Activated CD8-positive, alpha-beta memory T cell treated with anti-CD3 and anti-CD28 coated beads for 4 hours (primary cell): ENCODE measurements at places on chromosomes 6 and 20.

DNA sequence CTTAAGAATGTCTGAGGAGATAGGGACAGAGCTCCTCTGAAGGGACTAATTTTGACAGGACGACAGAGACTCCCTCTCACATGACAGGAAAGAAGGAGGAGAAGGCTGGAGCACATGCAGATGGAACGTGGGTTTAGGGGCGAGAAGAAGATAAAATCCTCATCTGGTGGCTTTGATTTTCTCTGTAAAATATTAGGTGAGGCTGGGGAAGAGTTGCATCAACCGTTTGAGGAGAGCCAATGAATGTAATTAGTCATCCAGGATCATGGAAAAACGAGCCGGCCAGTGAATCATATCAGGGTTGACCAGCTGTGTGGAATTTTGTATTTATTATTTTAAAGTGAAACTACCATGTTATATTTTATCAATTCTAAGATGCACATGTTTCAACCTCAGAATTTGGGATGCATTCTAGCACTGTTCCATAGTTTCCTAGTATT lies 46.9 kb upstream of the ADGRF4 start:
- no peak for DNase-seq

DNA sequence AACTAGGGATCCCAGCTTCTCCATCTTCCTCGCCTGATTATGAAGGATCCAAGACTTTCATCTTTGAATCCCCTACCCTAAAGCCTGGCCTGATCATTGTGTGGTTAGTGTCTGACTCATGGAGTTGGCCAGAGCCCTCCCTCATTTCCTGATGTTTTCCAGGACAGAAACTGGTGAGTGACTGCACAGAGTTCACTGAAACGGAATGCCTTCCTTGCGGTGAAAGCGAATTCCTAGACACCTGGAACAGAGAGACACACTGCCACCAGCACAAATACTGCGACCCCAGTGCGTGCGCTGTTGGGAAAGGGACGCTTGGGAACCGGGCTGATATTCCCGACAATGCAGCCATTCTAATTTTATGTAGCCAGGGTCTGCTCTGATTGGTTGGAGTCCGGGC lies 4.0 kb downstream of the CD40 start:
- DNase-seq = no peak

DNA sequence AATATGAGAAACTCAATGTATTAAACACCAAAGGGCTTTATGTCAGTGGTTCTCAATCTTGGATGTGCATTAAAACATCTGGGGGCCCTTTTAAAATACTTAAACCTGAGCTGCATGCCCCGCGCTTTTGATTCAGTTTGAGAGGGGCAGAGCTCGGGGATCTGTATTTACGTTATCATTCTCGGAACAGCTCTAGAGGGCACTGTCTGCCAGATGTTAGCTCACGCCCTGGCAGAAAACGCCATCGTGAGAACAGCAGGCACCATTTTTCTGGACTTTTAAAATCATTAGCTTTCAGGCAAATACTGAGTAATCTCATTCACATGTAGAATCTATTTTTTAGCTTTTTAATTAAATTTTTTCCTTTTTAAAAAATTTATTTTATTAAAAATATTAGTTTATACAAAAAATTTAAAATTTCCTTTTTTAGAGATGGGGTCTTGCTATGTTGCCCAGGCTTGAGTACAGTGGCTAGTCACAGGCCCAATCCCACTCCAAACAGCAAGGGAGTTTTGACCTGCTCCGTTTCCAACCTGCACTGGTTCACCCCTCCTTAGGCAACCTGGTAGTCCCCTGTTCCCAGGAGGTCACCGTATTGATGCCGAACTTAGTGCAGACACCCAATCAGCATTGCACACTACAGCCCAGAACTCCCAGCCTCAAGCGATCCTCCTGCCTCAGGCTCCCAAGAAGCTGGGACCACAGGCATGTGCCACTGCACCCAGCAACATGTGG lies 30.0 kb upstream of the ZNF133 start:
- DNase-seq = no peak

DNA sequence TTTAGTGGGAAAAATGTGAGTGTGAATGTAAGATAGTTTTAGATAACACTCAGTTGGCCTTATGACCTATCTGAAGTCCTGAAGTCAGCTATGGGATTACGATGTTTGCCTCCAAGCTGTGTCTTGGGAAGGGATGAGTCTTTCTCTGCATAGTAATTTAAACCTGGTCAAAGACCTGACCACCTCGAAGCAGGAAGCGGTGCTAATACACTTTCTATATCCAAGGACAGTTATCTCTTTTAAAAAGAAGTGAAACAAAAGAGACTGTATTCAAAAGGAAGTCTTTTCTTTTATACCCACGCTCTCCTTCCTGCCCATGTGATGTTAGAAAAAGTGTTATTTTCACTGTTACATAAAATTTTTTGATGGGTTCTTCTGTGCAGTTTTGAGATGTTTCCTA lies 94.9 kb downstream of the JARID2 start:
- no peak for DNase-seq

DNA sequence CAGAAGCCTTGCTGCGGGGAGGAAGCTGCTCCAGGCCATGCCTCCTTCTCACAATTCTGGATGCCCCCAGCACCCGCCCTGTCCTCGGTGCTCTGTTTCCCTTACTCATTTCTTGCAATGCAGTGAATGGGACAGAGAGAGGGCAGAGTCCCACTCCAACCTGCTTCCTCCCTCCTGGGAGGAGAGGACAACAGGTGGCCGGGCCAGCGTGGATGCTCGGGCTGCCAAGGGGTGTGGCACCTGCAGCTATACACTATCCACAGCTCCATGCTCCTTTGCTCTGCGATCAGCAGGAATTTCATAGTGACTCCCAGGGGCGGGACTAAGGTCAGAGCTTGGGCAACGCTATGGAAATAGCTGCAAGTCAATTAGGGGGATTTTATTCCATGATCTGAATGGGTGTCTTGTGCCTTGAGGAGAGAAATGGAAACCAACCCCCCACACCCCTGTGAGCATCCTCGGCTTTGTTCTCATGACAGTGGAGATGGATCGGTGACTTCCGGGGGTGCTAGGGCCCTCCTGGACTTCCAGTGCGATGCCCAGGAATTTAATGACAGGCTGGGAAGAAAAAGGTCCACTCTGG lies 192.5 kb downstream of the MYLK4 start:
- no peak for DNase-seq
